Type B pancreatic cell (in vitro differentiated cells): ENCODE measurements at places on chromosomes 5 and 9.

DNA sequence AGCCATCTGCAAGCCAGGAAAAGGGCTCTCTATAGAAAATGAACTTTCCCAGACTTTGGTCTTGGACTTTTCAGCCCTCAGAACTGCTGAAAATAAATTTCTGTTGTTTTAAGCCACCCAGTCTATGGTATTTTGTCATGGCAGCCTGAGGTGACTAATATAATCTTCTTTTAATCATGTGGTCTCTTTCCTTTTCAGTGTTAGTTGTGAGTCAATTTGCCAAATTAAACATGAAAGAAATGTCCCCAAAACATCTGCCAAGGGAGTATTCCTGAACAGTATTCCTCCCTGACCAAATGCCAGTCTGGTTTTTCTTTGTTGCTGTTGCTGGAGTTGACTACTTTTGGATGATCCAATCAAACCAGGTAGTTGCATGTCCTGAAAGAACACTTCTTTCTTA lies 4.7 kb upstream of the YTHDC2 start:
- DNase-seq: no peak

GRCh38 chr9:16131264-16131663 lies 578.4 kb downstream of the CCDC171 start:
- no peak for DNase-seq

DNA sequence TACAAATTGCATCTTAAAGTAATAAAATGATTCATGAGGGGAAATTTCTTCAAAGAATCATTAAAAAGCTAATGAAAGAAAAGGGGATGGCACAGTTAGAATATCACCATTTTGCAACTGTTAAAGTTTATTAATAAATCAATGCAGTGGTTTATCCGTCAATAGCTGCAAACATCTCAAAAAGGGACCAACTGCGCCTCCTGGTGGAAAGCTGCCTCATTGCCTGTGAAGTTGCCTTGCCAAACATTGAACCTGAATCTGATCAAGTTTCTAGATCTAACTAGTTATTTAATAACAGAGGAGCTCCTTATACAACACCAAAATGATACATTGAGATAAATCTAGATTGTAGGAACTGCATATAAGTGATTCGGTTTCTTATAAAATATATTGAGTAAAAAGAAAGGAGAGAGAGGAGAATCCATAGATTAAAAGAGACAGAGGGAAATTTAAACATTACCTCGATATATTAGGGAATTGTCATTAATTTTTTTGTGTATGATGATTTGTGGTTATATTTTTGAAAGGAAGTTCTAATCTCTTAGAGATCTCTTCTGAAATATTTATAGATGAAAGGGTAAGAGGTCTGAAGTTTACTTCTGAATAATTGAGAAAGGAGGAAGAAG lies 6.9 kb upstream of the NDUFB6 start:
- peak; percentile 76 for DNase-seq

DNA sequence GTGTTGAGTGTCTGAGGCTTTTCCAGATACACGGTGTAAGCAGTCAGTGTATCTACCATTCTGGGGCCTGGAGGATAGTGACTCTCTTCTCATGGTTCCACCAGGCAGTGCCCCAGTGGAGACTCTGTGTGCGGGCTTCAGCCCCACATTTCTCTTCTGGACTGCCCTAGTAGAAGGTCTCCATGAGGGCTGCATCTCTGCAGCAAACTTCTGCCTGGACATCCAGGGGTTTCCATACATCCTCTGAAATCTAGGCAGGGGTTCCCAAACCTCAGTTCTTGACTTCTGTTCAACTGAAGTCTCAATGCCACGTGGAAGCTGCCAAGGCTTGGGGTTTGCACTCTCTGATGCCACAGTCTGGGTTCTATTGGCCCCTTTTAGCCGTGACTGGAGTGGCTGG lies 256.6 kb upstream of the ITGA1 start:
- no peak for DNase-seq

DNA sequence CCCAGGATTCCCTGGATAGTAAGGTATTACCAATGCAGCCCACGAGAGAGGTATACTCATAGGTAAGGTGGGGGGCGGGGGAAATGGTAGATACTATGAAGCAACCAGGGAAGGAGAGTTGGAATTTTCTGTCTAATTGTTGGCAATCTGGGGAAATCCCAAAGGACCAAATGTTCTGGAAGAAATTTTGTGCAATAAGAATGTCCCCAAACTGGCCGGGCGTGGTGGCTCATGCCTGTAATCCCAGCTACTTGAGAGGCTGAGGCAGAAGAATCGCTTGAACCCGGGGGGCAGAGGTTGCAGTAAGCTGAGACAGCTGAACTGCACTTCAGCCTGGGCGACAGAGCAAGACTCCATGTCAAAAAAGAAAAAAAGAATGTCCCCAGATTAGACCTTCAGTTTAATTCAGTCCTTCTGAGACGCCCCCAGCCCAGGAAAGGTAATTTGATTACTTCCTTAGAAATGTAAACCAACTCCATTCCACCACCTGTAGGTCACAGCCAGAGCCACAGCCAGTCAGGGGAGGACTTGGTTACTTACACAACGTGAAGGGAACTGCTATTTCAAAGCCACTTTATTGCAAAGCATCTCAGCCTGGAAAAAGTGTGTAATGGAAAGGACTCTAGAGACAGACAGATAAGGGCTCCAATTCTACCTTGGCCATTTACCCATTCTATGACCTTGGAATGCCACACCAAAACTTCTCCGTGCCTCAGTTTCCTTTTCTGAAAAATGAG lies 50.0 kb upstream of the KLF4 start:
- DNase-seq: no peak

- DNase-seq: no peak
Observed at GRCh38 chr5:136028782-136029742, at the start of gene TGFBI. TSS of gene TGFBI (plus strand) at chr5:136028988. CDS start at chr5:136029056, 68 bp downstream.

DNA sequence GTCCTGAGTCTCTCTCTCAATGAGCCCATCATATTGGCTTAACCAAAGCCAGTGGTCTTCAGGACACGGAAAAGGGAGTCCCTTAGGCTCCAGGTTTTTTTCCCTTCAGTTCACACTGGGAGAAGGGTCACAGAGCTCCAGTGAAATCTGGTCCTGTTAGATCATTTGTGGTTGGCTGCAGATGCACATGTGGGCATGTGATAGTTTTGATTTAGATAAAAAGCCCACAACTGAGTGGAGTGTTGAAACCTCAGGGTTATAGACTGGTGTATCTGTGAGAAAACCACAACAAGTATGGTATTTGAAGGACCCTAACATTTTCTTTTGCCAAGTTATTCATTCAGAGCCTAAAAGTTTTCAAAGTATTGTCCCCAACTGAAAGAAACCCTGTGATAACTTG lies 46.7 kb downstream of the PRLR start:
- DNase-seq: no peak

DNA sequence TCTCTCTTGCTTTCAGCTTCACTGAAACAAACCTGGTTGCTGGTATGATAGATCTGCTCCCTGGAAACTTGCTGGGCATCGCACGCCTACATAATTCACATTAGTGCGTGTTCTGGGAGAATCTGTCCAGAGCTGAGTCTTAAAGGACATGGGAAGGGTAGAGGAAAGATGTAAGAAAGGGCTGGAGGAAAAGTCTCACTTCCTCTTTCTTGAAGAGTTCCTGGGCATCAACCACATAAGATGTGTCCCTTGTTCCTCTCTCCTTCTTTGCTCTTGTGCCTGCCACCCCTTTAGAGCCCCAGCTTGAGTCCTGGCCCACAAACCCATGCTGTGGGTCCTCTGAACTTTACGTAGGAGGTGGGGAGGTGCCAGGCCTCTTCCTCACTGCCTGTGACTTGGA lies 205.3 kb upstream of the PANK3 start:
- DNase-seq: no peak

- DNase-seq: no peak
Observed at GRCh38 chr5:167839065-167839464, 452.4 kb upstream of the WWC1 start.

DNA sequence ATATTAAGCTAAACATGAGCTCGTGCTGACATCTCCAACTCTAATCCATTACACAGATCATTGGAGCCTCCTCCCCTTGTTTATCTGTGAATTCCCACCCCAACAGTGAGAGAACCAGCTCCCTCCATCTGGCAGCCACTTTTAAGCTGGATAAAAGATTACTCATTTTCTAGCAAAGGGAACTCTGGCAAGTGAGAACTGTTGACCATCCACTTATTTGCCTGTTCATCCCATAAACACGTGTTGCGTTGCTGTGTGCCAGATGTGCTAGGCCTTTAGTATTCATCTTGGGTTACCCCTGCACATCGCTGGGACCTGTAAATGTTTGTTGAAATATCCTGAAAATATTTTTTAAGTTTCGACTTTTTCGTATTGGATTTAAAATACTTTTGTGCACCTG lies 2.4 kb upstream of the TOR1A start:
- DNase-seq: no peak

GRCh38 chr5:32916648-32917047 lies 205.5 kb downstream of the NPR3 start:
- DNase-seq: no peak

DNA sequence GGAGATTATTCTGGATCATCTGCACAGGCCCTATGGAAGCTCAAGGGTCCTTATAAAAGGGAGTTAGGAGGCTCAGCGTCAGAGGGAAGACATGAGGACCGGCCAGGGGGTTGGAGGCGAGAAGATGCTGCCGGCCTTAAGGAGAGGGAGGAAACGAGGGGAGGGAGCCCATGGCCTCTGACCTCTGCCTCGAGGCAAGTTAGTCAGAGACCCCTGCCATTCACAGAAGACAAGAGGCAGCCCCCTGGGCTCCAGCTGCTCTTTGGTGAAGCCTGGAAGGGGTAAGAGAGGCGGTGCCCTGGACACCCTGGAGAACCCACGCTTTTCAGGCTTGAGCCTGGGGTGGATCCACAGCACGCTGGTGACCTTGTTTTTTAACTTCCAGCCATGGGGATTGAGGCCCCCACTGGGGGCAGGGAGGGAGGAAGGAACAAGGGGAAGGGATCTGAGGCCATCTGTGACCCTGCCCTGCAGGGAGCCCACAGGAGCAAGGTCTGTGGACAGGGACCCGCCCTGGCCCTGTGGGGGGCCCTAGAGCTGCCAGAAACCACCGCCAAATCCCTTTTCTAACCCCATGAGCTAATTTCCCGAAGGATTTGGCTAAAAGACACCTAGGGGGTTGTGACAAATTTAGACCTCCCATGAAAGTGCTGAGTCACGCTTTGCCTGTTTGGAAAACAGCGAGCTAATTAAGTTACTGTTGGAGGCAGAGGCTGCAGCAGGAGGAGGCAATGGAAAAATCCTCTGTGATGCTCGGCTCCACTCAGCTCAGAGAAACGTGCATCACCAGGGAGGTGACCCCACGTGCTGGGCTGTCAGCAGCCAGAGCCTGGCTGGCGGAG lies 49.7 kb downstream of the OLFM1 start:
- DNase-seq: no peak

GRCh38 chr9:117156771-117157535 lies 257.9 kb downstream of the ASTN2 start:
- DNase-seq: no peak

- DNase-seq: no peak
Observed at GRCh38 chr5:78335976-78336375, 24.4 kb upstream of the SCAMP1 start.

- no peak for DNase-seq
Observed at GRCh38 chr5:110476164-110476563, 250.3 kb downstream of the TMEM232 start.

DNA sequence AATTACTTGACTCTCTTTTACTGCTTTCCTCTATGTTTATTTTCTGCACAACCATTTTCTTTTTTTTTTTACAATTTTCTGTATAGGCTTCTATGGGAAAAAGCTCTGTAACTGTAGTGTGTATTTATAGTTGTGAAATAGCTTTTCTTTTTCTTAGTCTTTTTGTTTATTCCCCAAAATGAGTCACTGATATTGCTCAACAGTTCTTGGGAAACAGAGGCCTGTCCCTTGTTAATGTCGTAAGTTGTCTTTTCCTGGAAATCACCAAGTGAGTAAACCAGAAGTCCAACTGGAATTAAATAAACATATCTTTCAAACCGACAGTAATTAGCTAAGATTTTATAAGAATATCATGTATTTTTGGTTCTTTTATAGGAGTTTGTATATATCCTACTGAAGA lies 325.1 kb upstream of the PRR16 start:
- DNase-seq: no peak

DNA sequence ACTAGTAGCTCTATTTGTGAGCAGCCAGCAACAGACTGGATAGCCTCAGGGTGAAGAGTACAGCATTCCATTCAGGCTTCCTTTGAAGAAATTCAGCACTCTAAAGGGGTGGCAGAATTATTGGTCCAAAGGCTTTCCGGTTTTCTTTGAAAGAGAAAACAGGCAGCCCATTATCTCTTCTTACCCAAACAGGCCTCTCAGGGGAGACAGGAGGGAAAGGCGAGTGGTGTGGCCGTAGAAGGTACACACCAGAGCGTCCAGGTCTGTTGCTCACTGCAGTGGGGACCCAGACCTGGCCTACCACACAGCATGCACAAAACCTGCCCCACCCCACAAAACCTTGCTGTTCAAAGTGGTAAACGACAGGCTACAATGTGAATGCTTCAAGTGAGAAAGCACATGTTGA lies 83.3 kb downstream of the ZNF608 start:
- DNase-seq: no peak

GRCh38 chr5:89034588-89034987 lies 151.6 kb upstream of the MEF2C start:
- DNase-seq: no peak

GRCh38 chr5:7978114-7978513 lies 109.2 kb downstream of the MTRR start:
- DNase-seq: no peak

- no peak for DNase-seq
Observed at GRCh38 chr9:73423891-73424290, 272.2 kb downstream of the ANXA1 start.

DNA sequence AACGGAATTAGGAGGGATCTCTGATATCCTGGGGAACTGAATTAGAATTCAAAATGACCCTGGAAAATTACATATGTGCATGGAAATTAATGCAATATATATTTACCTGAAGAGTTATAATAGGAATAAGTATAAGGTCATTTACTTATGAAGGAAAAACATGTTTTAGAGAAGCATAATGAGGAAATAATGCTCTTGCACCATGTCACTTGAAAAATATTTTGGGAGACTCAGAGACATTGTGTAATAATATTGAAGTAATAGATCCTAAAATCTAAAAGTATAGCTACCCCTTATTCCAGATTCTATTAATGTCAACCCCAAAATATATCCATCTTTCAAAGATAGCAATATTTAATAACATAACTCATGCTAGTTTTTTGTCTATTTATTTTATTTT lies 28.4 kb downstream of the SPZ1 start:
- no peak for DNase-seq

DNA sequence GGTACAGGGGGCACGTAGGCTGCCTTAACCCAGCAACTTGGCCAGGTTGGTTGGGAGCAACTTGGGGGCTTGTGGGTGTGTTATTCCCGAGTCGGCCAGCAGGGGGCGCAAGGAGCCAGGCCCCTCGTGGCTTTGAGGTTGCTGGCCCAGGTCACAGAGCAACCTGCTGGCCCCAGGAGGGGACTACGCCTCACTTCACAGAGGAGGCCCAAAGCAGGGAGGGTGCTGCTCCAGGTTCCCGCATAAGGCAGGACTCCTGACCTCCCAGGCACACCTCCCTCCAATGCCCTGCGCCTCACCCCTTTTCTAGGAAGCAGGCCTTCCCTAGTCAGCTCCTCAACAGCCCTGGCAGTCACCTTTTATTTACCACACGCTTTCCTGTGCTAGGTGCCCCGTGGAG lies 18.1 kb downstream of the KYAT1 start:
- peak; percentile 84 for DNase-seq
